ENCODE measurements at places on chromosomes 6 and 20. TPM values are rescaled to one million over a fixed set of nuclear protein-coding genes. Genes with fewer than 3 reads are reported as not detected.

DNA sequence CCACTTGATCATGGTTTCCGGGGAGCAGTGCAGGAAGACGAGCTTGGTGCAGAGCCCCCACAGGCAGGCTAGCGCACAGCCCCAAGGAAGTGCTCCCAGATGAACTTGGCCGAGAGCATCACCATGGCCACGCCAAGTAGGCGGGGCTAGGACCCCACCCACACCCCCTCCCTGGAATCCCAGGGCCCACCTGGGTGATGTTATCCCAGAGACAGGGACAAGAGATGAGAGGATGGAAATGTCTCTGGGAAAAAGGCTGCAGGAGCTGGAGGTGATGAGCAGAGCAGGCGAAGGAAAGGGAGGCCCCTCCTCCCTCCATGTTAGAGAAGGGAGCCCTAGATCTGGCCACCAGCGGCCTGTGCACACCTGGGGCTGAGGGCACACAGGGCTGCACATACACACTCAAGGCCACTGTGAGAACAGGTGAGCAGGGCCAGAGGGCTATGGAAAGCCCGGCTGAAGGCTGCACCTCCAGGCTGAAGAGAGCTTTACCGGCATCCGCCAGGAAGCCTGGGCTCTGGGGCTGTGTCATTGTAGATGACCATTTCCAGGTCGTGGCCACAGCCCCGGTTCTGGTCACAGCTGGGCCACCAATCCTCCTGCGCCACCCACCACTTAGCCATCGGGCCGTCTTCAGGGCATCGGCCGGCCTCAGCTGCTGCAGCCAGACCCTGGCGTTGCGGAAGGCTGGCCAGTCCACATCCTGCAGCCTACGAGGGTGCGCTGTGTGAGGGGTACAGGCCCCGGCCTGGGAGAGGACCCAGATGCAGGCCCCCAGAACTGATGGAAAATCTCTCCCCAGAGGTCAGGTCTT lies 24.9 kb downstream of the NPEPL1 start:
- no peak overlapping the region for H3K27ac ChIP-seq
- no peak for DNase-seq
- H3K4me3 ChIP-seq = no peak overlapping the region
- H3K4me1 ChIP-seq = no peaks in the 10 kb centered on the region

Gene TPD52L1
- total RNA-seq = 15.6 TPM

Gene CAGE1
- total RNA-seq = not detected

GRCh38 chr6:17679726-17680125 lies 27.0 kb downstream of the NUP153 start:
- H3K27ac ChIP-seq = no peak overlapping the region
- H3K27me3 ChIP-seq = no peaks in the 10 kb centered on the region
- DNase-seq = no peak
- H3K4me3 ChIP-seq = no peak overlapping the region
- peaks cover 36% of the 10 kb centered on the region for H3K36me3 ChIP-seq
- peaks cover 9% of the 10 kb centered on the region for H3K4me1 ChIP-seq

GRCh38 chr6:56087421-56087820 lies 160.0 kb downstream of the COL21A1 start:
- peaks cover 5% of the 10 kb centered on the region for H3K4me1 ChIP-seq
- H3K27ac ChIP-seq = no peak overlapping the region
- H3K36me3 ChIP-seq = no peaks in the 10 kb centered on the region
- DNase-seq = no peak
- H3K27me3 ChIP-seq = no peaks in the 10 kb centered on the region
- no peak overlapping the region for H3K4me3 ChIP-seq

Gene TOP1
- total RNA-seq = 52.0 TPM

Gene CTCFL
- total RNA-seq = not detected

GRCh38 chr6:24874776-24875533 lies 60.8 kb downstream of the RIPOR2 start:
- H3K27ac ChIP-seq = no peak overlapping the region
- H3K36me3 ChIP-seq = peaks cover 25% of the 10 kb centered on the region
- H3K27me3 ChIP-seq = no peaks in the 10 kb centered on the region
- no peak overlapping the region for H3K4me3 ChIP-seq

DNA sequence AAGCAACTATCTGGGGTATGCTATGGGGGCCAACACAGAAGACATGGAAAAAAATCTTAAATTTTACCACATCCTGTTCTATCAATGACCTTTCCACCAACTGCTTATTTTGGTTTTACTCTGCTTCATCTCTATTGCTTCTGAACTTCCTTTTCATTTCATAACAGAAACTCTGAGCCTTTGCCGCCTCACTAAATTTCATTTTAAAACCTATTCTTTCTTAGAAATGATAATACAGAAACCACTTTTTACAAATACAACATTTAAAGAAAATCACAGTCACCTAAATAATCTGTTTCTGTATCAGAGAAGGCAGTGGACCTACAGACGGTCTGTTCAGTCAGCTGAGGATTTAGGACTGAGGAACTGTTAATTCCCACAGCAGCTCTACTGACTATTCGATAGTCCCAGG lies 117.5 kb downstream of the KCNQ5 start:
- H3K27me3 ChIP-seq = no peaks in the 10 kb centered on the region
- no peak for DNase-seq
- no peaks in the 10 kb centered on the region for H3K4me1 ChIP-seq
- no peaks in the 10 kb centered on the region for H3K36me3 ChIP-seq
- no peak overlapping the region for H3K4me3 ChIP-seq
- H3K27ac ChIP-seq = no peak overlapping the region

DNA sequence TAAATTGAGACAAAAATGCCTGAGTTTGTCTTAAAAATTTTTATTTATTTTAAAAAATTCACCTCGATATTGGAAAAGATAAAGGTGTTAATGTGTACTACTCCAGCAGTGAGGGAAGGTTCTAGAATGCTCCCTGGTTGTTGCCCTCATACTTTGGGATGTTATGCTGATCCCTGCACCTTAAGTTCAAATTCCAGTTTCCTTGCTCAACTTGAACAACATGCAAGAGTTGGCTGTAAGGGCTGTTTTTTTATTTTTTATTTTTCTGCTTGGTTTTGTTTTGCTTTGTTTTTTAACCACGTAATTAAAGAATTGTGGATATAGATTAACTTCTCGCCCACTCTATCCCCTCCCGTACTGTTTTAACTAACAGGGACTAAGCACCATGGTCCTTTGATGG lies 158.7 kb upstream of the CITED2 start:
- H3K4me1 ChIP-seq = peaks cover 37% of the 10 kb centered on the region
- H3K36me3 ChIP-seq = no peaks in the 10 kb centered on the region
- H3K27ac ChIP-seq = peak overlapping the region; percentile 68
- H3K4me3 ChIP-seq = no peak overlapping the region

GRCh38 chr6:156821707-156822106 lies 44.5 kb downstream of the ARID1B start:
- peaks cover 85% of the 10 kb centered on the region for H3K4me1 ChIP-seq
- DNase-seq = no peak
- H3K27me3 ChIP-seq = no peaks in the 10 kb centered on the region
- no peak overlapping the region for H3K27ac ChIP-seq
- no peak overlapping the region for H3K4me3 ChIP-seq
- H3K36me3 ChIP-seq = no peaks in the 10 kb centered on the region

GRCh38 chr6:53767941-53768340 lies 26.9 kb upstream of the LRRC1 start:
- no peaks in the 10 kb centered on the region for H3K27me3 ChIP-seq
- no peaks in the 10 kb centered on the region for H3K36me3 ChIP-seq
- no peak for DNase-seq
- H3K27ac ChIP-seq = no peak overlapping the region
- H3K4me1 ChIP-seq = no peaks in the 10 kb centered on the region

GRCh38 chr20:2729791-2730190 lies 37.2 kb downstream of the EBF4 start:
- DNase-seq = no peak
- no peak overlapping the region for H3K4me3 ChIP-seq
- no peaks in the 10 kb centered on the region for H3K36me3 ChIP-seq
- no peak overlapping the region for H3K27ac ChIP-seq
- no peaks in the 10 kb centered on the region for H3K4me1 ChIP-seq

Gene SNAP91
- not detected for total RNA-seq

DNA sequence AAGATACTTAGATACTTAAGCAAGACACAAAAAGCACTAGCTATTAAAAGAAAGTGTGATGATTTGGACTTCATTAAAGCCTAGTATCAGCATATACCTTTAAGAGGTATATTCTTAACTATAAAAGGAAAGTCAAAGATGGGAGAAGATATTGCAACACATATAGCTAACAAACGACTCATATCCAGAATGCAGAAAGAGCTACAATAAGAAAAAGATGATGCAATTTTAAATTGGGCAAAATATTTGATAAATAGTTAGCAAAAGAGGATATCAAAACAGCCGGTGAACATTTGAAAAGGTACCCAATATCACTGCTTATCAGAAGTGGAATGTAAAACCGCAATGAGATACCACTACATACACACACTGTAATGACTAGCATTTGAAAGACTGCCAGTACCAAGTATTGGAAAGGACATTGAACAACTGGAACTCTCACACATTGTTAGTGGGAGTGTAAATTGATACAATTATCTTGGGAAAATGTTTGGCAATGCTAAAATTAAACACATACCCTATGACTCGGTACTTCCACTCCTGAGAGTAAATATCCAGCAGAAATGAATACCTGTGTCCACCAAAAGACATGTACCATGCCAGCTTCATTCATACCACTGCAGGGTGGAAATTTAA lies 25.7 kb downstream of the MUC22 start:
- no peak for DNase-seq
- no peak overlapping the region for H3K4me3 ChIP-seq
- H3K27ac ChIP-seq = no peak overlapping the region
- H3K36me3 ChIP-seq = no peaks in the 10 kb centered on the region
- H3K4me1 ChIP-seq = no peaks in the 10 kb centered on the region
- H3K27me3 ChIP-seq = no peaks in the 10 kb centered on the region

DNA sequence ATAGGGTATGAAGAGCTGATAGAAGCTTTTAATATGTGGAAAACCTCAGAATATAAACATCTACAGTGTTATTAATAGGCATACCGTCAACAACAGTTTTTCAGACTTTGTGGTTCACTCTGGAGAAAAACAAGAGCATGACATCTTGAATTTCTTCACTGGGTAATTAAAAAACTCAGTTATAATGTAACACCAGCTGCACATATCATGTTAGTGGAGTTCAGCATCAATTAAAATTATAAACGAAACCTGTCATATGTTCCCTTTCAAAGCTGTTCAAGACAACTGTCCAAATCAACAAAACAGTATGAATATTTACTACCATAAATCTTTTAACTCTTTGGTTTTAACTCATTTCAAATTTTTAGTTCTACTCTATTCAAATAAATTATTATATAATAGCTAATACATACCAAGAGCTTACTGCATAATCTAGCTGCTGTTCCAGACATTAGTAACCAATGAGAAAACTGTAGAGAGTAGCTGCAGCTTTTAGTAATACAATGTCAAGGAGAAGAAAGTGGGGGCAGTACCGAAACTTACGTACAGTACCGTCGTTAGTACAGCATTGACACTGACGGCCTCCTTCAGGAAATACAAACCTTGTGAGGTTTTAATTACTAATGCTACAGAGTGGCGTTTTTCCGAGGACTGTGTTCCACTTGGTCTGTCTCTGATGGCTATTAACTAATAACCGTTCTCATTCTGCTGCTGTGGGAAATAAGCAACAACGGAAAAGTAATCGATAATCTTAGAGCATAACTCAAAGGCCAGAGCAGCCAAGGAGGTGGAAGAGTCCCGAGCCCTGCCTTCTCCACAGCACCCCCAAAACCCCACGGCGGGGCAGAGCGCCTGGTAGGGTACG lies 532 bp upstream of the PM20D2 start:
- DNase-seq = no peak
- no peaks in the 10 kb centered on the region for H3K36me3 ChIP-seq

GRCh38 chr6:81812401-81812800 lies 59.9 kb upstream of the TENT5A start:
- no peaks in the 10 kb centered on the region for H3K27me3 ChIP-seq
- peak overlapping the region; percentile 0 for H3K4me3 ChIP-seq
- no peak overlapping the region for H3K27ac ChIP-seq

Gene OPN5
- total RNA-seq = not detected

GRCh38 chr20:35510951-35511735 lies 18.3 kb downstream of the C20orf173 start:
- DNase-seq = no peak
- H3K27ac ChIP-seq = no peak overlapping the region
- H3K27me3 ChIP-seq = no peaks in the 10 kb centered on the region
- H3K36me3 ChIP-seq = peaks cover 85% of the 10 kb centered on the region
- no peaks in the 10 kb centered on the region for H3K4me1 ChIP-seq

- H3K27me3 ChIP-seq = peaks cover 5% of the 10 kb centered on the region
- no peak for DNase-seq
- H3K4me1 ChIP-seq = no peaks in the 10 kb centered on the region
- H3K36me3 ChIP-seq = no peaks in the 10 kb centered on the region
- H3K4me3 ChIP-seq = no peak overlapping the region
These were observed 12.7 kb downstream of the IL17F start for GRCh38 chr6:52231406-52232127.

Gene RAB44
- 0.95 TPM for total RNA-seq

Gene CYP24A1
- 0.21 TPM for total RNA-seq

DNA sequence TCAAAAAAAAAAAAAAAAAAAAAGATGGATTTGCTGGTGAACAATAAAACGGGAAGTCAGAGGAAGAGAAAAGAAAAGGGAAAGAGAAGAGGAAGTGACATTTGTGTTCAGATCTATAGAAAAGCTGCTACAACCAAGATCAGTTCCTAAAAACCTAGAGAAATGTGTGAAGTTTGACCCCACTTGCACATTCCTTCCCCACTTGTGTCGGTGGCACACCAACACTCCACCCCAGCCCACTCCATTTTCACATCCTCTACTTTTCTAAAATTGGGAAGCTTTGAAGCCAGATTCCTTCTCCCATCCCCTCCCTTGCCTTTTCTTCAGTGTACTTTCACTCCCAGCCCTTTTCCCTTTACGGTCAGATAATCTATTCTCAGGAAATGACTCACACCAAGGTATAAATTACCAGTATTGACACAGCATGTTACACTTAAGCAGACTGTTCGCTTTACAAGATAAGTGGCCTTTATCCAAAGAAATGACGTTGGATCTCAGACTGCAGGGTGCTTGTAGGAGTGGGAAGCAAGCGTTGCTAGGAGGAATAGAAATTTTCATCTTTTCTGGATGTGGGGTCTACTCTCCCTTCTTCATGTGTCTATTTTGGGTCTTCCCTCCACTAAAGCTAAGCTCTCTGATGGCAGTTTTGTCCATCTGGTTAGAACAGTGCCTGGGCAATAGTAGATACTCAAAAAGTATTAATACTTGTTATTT lies 92.5 kb upstream of the ADGRF1 start:
- no peak overlapping the region for H3K27ac ChIP-seq
- H3K4me1 ChIP-seq = peaks cover 24% of the 10 kb centered on the region
- H3K27me3 ChIP-seq = no peaks in the 10 kb centered on the region
- no peak for DNase-seq
- H3K4me3 ChIP-seq = no peak overlapping the region

Gene GJA1
- total RNA-seq = 64.1 TPM
